ENCODE measurements at places on chromosomes 16 and 17.

DNA sequence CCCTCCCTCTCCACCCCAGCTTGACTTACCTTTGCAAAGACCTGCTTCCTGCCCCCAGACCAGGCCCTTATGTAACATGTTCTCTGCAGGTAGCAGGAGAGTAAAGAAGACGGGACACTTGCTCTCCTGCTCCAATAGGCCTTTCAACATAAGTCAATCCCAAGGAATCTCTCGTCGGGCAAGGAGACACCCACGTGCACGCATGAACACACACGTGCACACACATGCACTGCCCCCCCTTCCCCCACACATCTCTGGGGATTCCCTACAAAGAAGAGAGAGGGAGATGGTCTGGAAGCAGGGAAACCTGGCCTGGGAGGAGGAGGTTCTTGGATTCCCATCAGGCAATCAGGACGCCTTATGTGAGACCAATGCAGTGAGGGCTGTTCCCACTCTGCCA is 41.4 kb downstream of the ABCC12 start:
- DNase-seq, result no peak

- no peak for DNase-seq
These were observed 34.0 kb downstream of the OR1D5 start for GRCh38 chr17:3029213-3029913.

DNA sequence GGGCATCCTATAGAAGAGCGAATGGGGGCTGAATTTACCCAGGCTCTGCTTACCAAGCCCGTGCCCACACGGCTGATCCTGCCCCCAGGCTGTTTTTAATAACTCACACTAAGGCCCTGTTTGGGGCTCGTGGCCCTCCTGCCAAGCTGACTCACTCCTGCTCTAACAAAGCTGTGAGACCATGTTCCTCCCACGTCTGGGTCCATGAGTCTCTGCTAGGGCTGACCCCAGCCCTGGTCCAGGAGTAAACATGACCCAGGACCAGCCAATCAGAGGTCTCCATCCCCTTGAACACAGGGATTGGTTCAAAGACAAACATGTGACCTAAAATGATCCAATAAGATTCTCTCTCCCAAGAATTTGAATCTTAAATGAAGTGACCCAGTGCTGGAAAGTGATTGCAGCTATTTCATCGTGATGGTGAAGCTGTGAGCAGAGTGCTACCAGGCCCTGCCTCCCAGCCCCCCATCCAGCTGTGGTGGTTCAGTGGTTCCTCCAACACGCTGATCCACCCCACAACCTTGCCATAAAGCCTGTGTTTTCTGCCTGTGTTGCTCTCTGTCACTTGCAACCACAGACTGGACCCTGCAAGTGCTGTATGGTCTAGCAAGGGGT is 57.2 kb downstream of the C16orf82 start:
- DNase-seq, result no peak

- no peak for DNase-seq
These were observed 12.7 kb downstream of the KRT12 start for GRCh38 chr17:40854175-40854814.

- peak; percentile 19 for DNase-seq
These were observed 28.3 kb downstream of the VPS35L start for GRCh38 chr16:19583665-19584300.

- no peak for DNase-seq
These were observed 91.8 kb downstream of the TMEM132E start for GRCh38 chr17:34671191-34671590.

DNA sequence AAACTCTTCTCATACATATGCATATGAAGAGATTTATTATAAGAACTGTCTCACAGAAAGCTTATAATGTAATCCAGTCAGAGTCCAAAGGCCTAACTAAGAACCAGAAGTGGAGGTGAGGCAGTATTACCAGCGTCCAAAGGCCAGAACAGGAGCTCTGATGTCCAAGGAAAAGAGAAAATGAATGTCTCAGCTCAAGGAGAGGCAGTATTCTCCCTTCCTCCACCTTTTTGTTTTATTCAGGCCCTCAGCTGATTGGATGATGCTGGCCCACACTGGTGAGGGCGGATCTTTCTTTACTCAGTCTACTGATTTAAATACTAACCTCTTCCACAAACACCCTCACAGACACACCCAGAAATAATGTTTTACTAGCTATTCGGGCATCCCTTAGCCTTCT is 43.4 kb downstream of the FBXL20 start:
- no peak for DNase-seq

DNA sequence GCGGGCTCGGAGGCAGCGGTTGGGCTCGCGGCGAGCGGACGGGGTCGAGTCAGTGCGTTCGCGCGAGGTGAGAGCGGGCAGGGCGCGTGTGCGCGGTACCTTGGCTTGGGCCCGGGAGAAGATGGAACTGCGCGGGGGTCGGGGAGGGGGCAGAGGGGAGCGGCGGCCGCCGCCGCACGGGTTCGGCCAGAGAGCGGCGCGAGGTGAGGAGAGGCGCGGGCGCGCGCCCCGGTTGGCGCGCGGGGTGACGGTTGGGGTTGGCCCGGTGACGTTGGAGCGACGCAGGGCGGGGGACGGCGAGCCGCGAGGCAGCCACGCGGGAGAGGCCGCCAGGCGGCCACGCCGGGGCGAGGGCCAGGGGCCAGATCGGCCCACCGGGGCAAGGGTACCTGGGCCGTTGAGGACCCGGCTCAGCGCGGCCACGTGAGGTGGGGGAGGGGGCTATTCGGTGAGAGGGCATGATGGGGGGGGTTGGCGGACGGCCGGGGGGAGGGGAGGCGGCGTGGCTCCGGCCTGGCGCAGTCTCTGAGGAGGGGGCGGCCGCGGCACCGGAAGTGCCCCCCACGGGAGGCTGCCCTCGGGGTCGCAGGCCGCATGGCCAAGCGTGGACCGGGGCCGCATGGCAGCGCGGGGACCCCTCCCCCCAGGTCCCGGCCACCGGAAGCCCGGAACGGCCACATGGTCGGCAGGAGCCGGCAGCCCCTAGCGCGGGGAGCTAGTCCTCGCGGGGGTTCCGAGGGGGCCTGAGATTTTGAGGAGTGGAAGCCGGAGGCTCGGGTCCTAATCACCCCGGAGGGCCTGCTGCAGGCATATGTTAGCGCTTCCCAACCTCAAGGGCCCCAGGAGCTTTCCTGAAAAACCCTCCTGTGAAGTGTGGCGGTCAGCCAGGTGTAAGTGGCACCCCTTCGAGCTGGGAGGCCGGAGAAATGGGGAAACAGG is 527 bp downstream of the EIF5A start:
- peak; percentile 36 for DNase-seq

- no peak for DNase-seq
These were observed 677 bp downstream of the P2RX1 start for GRCh38 chr17:3915581-3915994.

- no peak for DNase-seq
These were observed 796.0 kb upstream of the CDH8 start for GRCh38 chr16:62832214-62832613.

- DNase-seq, result peak; percentile 86
These were observed 832 bp upstream of the SRRM2 start for GRCh38 chr16:2751577-2752034.

GRCh38 chr17:1360975-1361374 is 39.0 kb downstream of the YWHAE start:
- DNase-seq, result no peak

DNA sequence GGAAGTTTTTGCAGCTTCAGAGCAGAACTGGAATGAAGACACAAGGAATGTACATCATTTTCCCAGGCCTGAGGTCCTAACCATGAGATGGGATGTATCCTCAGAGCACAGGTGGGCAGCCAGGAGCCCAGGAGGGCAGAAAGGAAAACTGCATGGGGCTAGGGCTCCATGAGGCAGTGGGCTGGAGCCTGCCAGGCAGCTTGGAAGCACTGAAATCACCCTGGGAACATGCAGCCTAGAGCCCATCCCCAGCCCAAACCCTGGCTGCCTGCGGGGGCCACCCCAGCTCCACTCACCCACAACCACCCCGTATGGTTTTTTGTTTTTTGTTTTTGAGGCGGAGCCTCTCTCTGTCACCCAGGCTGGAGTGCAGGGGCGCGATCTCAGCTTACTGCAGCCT is 86.2 kb upstream of the SIAH1 start:
- DNase-seq, result no peak

GRCh38 chr16:88993946-88994600 is 17.1 kb upstream of the CBFA2T3 start:
- DNase-seq, result no peak

DNA sequence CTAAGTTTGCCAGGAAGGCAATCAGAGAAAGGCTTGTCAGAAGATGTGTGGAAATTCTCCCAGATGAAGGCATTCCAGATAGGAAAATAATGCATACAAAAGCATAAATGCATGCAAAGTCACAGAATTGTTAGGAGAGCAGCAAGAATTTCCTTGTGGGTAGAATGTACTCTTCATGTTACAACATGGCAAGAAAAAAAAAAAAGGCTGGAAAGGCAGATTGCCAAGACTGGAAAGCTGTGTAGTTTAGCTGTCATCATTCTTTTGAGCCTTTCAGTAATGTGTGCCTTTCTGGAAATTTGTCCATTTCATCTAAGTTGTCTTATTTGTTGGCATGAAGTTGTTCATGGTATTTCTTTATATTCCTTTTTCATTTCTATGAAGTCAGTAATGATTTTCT is 71.0 kb upstream of the EFCAB3 start:
- no peak for DNase-seq

GRCh38 chr17:56125830-56126819 is 27.1 kb upstream of the ANKFN1 start:
- no peak for DNase-seq

DNA sequence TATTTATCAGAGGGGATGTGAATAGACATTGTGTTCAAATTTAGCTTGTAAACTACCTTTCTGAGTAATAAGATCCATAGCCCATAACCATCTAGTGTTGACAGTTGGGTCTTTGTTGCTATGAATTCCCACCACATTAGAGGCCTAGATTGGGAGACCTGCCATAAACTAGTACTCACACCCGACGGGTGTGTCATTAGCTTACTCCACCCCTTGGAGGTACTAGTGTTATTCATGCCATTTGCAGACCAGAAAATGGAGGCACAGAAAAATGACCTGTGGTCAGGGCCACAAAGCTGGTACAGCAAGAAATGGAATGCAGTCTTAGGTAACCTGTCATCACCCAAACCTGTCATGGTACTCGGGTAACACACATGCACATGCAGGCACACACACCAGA is 41.3 kb upstream of the BCAR1 start:
- DNase-seq, result no peak

GRCh38 chr16:16928532-16929109 is 542.1 kb downstream of the XYLT1 start:
- no peak for DNase-seq

- DNase-seq, result no peak
These were observed 45.5 kb downstream of the CYTH1 start for GRCh38 chr17:78736526-78737079.

Measured in germinal center (tissue), 1 donor.